ENCODE measurements at places on chromosomes 2 and 18.

DNA sequence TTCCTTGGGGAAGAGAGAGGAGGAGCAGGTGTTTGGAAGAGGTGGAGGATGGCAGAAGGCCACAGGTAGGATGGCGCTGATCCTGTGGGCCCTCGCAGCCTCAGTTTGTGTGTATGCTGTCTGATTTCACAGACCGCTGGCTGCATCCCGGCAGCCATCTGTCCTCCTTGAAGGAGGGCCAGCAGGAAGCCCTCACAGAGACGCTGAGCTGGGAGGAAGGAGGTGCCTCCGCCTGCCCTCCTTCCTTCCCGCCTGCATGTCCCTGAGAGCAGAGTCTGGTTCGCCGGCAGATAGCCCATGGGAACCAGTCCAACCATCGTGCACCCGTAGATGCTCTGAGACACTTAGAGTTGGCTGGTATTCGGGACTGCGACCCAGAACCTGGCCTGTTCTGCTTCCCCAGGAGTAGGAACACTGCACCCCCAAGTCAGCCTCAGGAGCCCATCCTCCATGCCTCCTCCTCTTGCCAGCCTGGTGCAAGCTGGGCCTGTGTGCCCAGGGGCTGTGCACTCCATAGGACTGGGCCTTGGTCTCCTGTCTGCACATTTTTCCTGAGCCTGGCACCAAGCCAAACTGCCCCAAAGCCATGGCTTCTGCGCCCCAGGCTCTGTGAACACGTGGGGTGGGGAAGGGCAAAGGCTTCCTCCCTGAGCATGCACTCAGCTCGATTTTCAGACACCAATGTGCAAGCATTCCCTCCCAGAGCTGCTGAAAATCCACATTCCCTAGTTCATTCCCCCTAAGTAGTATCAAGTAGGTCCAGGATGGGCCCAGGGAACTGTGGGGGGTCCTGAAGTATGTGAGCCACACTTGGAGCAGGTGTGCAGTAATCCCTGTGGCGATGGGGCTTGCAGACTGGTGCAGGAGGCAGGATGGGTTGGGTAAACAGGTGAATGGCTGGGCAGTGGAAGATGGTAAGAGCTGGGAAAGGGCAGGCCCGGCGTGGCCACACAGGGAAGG lies 115.6 kb downstream of the SEPTIN10 start:
- DNase-seq = no peak

DNA sequence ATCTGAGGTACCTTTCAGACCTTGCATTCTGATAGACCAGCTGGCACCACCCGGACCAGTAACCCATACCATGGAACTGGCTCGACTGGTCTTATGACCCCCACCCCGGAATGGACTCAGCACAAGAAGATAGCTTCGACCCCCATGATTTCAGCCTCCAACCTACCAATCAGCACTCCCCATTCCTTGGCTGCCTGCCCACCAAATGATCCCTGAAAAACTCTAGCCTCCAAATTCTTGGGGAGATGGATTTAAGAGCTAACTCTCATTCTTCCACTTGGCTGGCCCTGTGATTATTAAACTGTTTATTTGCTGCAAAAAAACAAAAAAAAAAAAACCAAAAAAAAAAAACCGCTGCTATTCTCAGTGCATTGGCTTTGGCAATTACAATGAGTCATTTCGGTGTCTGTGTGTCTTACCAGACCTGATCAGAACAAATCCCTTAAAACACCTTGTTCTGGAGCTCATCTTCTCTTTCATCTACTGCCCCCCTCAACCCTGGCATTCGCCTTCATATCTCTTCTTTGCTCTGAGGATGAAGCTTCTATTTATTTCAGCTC lies 60.1 kb upstream of the KIF5C start:
- DNase-seq = no peak

GRCh38 chr2:27852691-27853090 lies 37.5 kb downstream of the RBKS start:
- DNase-seq = no peak

- no peak for DNase-seq
Measured at GRCh38 chr2:15042801-15043217, 410.3 kb downstream of the LRATD1 start.

DNA sequence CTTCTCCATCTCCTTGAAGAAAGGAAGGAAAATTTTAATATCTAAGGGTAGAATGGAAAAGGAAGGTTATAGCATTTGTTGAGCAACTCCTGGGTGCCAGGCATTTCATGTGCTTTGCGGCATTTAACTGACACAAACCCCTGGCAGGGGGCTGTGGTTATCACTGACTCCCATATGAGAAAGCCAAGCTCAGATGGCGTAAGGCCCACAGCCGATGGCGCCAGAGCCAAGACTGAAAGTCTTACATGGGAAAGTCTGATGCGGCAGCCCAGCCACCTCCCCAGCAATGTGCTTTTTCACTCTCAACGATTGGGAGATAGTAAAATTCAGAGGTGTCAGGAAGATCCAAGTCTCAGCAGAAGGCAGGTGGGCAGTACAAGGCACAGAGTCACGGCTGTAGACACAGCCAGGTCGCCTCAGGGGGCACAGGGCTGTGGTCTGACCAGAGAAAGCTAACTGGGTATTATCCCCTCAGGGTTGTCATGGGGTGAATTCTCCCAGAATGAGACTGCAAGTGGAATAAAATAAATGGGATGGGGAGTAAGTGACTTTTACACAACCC lies 324.2 kb upstream of the NCKAP5 start:
- DNase-seq = no peak

- DNase-seq = no peak
Measured at GRCh38 chr2:4903656-4904348, 788.4 kb upstream of the SOX11 start.
